ENCODE measurements at places on chromosomes 6 and 20.

DNA sequence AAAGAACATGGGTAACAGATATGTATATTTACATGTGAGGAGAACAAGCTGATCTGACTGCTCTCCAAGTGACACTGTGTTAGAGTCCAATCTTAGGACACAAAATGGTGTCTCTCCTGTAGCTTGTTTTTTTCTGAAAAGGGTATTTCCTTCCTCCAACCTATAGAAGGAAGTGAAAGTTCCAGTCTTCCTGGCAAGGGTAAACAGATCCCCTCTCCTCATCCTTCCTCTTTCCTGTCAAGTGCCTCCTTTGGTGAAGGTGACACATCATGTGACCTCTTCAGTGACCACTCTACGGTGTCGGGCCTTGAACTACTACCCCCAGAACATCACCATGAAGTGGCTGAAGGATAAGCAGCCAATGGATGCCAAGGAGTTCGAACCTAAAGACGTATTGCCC, 5.2 kb downstream of the HFE start:
- no peak for DNase-seq

- DNase-seq = no peak
Measured at GRCh38 chr6:43286980-43287716, 10.9 kb upstream of the SLC22A7 start.

GRCh38 chr6:38316099-38316868, 323.4 kb downstream of the BTBD9 start:
- no peak for DNase-seq

DNA sequence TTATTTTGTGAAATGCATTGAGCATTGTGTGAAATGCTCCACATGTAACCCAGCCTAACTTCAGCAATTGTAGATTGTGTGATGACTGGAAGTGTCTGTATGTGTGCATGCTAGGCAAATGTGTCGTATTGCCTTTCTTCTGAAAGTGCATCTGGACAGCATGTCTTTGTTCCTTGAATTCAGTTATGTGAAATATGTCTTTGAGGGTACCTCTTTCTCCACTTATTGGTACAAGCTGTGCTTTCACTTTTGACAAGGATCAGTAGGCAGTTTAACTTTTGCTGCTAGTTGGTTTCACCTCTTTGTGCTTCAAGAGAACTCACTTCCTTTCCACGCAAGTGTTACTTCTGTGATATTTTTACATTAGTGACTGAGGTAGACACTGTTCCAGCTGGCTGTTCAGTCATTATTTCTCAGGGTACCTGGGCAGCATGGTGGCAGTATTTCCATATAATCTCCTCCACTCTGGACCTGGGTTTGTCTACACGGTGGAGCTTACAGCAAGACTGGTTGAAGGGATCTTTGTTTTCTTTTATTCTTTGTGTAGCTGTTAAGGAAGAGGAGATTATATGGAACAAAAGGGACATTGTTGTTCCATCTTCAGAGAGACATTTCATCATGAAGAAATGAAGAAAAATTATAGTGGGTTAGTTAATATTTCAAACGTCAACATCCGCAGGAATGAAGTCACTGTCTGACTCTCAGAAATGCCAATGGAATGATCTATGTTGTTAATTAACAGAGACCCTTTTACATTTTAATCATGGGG, 175.4 kb downstream of the UTRN start:
- DNase-seq = no peak

- peak; percentile 44 for DNase-seq
Measured at GRCh38 chr6:37473364-37474095, 26.2 kb downstream of the CCDC167 start.
